ENCODE measurements at places on chromosomes 2 and 18. TPM values are rescaled to one million over a fixed set of nuclear protein-coding genes. Genes with fewer than 3 reads are reported as not detected.

The ANTXR1 gene
- 86.4 TPM for total RNA-seq

The HOXD13 gene
- total RNA-seq: not detected

The FBXO41 gene
- total RNA-seq: 0.40 TPM

The CXCR4 gene
- 16.1 TPM for total RNA-seq

The TBC1D8 gene
- 35.3 TPM for total RNA-seq

The SLC4A5 gene
- 0.31 TPM for total RNA-seq

The ITGA6 gene
- total RNA-seq: 5.7 TPM

The STON1 gene
- 14.9 TPM for total RNA-seq

The TRMT61B gene
- 11.1 TPM for total RNA-seq

The NOL4 gene
- not detected for total RNA-seq

The C2orf78 gene
- not detected for total RNA-seq

The STK36 gene
- 17.2 TPM for total RNA-seq

The KIF5C gene
- 0.13 TPM for total RNA-seq

The MYOM1 gene
- 1.9 TPM for total RNA-seq

All from aortic smooth muscle cell (primary cell).